Activated CD4-positive, alpha-beta T cell treated with anti-CD3 and anti-CD28 coated beads, Interleukin-2, amount 50 U/mL, for 48 hours (primary cell): ENCODE measurements at places on chromosomes 1 and 21.

- DNase-seq = no peak
Measured at GRCh38 chr1:7149080-7149838, 364.0 kb downstream of the CAMTA1 start.

DNA sequence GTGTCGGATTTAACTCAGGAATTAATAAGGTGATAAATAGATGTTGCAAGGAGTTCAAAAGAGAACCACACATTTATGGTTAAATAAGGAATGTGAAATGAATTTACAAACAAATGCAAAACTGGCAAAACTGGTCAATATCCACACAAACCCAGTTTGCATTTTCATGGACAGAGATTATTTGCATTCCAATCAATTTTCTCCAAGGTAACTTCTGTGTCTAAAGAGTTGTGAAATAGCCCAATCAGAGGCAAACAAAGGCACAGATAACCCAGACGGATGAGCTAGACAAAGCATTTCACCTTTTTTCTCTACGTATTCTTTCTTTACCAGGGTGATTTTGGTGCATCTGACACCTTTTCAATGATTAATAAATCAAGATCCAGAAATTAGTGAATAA, 63.9 kb downstream of the MAP3K7CL start:
- DNase-seq = no peak

DNA sequence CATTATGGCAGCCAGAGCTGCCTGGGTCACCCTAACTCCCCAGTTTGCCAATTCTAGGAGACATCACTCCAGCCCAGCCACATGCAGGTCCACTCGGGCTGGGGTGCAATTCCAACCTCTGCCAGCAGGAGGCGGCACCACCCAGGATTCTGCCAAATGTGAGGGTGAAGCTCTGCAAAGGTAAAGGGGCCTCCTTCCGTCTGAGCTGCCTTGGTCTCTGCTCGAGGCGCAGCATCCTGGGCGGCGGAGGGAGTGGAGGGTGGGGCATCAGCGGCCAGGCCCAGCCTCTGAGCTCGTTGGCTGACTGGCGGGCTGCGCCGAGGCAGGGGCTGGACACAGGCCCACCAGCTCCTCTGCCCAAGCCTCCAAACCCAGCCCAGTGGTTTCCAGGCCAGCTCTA, 63.8 kb downstream of the ARHGEF16 start:
- peak; percentile 57 for DNase-seq

DNA sequence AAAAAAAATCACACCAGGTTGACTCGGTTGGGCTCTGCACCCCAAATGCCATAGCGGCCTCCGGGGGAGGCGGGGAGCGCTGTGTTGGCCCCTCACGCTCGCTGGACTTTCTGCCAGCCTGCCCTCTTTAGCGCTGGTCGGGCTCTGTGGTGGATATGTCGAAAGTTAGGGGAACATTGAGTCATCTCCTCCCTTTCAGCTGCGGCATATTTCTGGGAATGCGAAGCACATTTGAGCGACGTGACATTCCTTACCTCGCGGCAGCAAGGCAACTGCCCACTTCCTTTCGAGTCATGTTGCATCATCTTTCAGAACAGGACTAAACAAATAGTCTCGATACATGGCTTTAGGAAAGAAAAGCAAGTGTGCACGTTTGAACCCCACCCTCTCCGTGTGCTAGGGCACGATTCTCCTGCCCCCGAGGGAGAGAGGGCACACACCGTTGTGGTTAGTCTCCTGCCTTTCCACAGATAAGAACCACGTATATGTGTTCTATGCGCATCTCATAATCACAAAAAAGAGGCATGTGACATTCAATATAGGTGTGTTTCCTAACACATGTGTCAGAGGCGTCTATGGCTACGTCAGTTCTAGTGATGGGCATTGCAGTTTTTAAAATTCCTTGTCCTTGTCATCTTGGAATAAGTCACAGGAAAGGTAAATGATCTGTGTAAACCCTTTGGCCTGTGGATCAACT, 105.9 kb upstream of the SLC45A1 start:
- DNase-seq = peak; percentile 24

GRCh38 chr1:209430821-209431259, 152.7 kb upstream of the CAMK1G start:
- DNase-seq = no peak

GRCh38 chr1:227318016-227318852, at the start of gene CDC42BPA:
CDC42BPA (minus strand) TSS chr1:227318492; CDS start chr1:227317182, 1,310 bp downstream.
- peak; percentile 54 for DNase-seq

DNA sequence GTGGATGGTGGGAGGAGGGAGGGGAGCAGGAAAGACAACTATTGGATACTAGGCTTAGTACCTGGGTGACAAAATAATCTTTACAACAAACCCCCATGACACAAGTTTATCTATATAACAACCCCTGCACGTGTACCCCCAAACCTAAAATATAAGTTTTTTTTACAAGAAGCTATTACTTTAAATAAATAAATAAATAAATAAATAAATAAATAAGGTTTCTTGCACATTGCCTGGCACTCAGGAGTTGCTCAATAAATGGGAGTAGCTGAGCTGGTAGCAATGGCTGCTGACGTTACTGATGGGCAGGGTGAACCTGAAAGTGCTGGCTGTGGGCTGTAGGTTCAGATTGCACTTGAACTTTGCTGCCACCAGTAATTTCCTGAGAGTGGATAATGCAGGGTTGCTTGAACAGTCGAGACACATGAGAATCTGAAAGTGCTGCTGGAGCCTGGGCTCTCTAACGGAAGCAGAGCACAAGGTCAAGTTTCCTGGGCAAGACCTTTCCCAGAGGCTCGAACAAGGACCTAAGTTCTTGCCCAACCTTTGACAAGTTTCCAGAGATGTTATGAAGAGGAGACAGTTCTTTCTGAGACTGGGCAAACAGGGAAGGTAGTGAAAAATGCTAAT, 14.8 kb upstream of the KCNE2 start:
- DNase-seq = no peak

GRCh38 chr1:172134087-172134731, 286.3 kb upstream of the C1orf105 start:
- DNase-seq = peak; percentile 9

DNA sequence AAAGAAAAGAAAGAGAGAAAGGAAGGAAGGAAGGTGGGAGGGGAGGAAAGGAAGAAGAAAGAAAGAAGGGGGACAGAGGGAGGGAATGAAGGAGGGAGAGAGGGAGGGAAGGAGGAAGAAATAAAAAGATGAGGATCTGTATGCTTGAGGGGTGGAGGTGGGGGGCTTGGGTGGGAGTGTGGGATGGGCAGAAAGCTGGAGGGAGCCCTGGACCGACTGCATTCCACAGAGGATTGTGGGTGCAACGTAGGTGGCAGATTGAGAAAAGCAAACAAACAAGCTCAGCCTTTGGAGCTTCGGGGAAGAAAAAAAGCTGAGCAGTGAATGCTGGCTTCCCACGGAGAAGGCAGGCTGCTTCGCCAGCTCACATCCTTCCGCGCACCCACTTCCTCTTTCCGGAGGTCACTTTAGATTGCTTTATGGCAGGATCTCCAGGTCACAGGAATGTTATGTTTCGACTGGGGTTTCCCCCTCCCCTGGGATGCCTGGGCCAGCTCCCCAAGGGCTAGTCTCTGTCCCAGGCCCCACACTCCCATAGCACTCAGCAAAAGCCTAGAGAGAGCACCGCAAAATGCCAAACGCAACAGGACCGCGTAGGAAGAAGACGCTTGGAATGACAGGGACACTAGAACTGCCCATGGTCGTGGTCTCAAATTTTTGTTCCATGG, 20.7 kb upstream of the LGALS8 start:
- DNase-seq = no peak

DNA sequence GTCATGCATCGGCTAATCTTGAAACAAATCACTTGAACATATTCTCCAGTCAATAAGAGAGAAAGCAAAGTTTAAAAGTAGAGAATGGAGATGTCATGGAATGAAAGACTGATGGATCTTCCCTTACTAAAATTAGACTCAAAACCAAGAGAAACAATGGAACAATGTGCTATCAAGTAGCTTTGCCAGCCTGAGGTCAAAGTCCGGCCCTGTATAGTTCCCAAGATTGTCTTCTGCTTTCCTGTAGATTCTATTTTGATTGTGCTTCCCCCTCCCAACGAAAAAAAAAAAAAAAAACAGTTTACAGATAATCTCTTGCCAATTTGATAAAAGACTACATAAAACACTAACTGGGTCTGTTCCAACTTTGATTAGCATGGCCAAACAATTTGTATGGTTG, 40.8 kb upstream of the KIRREL1 start:
- no peak for DNase-seq

DNA sequence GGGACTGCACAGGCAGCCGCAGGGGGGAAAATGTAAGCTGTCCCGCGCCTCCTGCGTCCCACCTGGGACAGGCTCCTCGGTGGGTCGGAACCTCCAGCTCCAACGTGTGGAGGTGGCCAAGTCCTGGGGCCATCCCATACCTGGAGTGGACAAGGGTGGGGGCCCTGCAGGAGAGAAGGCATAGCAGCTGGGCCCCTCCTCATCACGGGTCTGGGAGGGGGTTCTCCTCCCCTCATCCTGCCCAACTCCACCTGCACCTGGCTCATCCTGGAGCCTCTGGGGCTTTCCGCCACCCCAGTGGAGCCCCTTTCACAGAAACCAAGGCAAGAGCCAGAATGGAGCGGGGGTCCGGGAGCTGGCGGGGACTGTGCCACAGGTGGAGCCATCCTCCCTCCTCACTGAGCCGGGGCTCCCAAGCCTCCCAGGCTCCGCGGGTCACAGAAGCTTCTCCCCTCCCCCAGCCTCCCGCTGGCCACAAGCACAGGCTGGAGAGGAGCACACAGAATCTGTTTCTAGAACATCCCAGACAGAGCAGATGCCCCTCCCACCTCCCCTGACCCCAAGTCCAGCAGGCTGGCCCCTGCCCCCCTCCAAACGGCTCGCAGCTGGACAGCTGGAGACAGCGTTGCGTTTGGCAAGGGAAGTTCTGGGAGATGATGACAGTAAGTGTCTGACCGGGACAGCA, 65.8 kb downstream of the MEGF6 start:
- DNase-seq = no peak

GRCh38 chr1:24564695-24565094, 8.8 kb downstream of the NCMAP start:
- DNase-seq = no peak

DNA sequence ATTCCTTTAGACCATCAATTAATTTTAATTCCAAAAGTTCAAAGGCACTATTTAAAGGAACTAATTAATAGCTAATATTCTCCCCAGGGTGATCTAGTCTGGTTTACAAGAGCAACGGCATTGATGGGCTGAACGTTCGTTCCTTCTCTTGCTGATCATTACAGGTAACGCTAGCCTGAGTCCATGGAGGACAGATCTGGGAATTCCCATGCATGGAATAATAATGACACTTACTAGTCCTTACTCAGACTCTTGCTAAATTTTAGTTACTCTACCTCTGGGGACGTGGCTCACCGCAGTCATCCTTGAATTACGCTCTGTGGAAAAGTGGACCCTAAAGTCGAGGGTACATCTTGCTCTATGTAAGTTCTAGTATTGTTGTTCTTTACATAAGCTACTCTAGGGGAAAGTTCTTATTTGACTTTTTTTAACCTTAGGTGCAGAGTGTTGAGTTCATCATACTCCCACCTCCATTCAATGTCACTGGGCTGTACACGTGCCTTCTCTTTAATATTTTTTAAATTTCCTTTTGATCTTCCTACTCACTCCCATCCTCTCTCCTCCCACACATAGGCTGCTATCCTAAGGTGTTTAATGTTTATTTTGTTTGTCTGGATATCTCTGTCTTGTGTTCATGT, 133.9 kb downstream of the ZNF281 start:
- DNase-seq = no peak

- DNase-seq = no peak
Measured at GRCh38 chr1:236922190-236922589, 82.1 kb downstream of the MT1HL1 start.

- DNase-seq = no peak
Measured at GRCh38 chr1:231750296-231750695, 123.7 kb downstream of the DISC1 start.

DNA sequence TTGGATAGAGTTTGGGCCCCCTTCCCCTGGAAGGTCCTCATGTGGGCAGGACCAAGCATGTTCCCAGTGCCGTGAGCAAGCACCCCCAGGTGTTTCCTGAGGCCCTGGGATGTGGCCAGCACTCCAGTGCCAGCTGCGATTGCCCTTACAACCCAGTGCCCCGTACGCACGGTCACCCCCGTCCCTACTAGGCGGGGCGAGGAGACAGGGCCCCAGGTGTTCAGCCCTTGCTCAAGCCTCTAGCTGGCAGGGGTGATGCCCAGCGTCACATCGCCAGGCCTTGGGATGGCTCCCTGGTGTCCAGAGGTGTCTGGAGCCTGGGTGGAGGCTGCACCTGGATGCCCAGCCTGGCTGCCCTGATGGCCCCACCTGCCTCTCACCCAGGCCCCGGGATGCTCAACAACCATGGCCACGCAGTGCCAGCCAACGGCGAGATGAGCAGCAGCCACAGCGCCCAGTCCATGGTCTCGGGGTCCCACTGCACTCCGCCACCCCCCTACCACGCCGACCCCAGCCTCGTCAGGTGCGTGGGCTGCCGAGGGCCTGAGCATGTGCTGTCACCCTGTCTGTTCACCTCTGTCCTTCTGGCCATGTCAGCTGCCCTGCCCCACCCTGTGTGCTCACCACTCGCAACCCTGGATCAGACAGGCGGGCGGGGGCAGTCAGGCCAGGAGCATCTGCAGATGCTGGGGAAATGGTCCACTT, 21.6 kb upstream of the CCDC27 start:
- DNase-seq = no peak

- no peak for DNase-seq
Measured at GRCh38 chr1:88079036-88079435, 605.0 kb upstream of the PKN2 start.

DNA sequence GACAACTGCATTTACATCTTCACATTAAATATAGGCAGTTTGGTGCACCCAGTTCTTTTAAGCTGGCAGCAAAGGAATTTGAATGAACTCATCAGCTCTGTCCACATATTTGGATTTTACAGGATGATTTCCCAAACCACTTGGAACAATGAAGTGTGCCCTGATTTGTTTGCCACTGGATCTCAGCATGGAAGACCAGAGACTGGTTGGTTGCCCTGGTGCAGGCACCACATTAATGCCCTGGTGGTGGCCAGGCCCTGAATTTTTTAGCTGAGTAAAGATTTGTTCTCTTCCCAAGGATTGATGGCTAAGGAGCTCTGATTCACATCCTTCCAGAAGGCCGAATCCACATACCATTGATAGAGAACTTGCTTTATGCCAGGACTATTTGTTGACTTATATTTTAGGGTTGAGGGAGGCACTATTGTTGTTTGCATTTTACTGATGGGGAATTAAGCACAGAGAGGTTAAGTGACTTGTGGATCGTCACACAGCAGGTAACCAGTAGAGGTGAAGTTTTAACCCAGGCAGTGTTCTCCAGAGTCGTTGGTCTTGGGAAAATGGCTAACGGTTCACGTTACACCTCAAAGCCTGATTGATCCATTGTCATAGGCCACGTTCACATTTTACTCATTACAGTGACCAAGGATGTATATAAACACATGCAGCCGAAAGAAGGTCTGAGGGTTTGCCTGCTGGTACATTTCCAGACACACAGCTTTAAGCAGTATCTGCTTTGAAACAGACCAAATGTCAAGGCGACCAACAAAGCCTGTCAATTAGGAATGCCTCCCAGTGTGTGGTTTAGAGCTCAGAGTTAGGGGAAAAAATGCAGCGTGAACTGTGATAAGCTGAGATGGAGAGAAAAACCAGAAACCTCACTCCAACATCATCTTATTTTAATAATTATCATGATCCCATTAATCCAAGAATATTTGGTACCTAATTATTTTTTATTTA, 50.7 kb downstream of the KAZN start:
- no peak for DNase-seq

- DNase-seq = no peak
Measured at GRCh38 chr1:15676688-15677661, 7.1 kb upstream of the PLEKHM2 start.

GRCh38 chr1:147409886-147410285, 131.4 kb upstream of the BCL9 start:
- DNase-seq = no peak

- DNase-seq = no peak
Measured at GRCh38 chr1:241352401-241352800, 4.6 kb downstream of the RGS7 start.

GRCh38 chr1:55386456-55386855, 171.3 kb upstream of the USP24 start:
- DNase-seq = no peak
